SJCRH30 (cell line): ENCODE measurements at places on chromosomes 3 and 15.
A peak's percentile ranks its signal among the peaks of the same experiment; 100 is the strongest.

- DNase-seq, result peak; percentile 87
- H3K27me3 ChIP-seq, result no peaks in the 10 kb centered on the region
- peaks cover 50% of the 10 kb centered on the region for H3K4me1 ChIP-seq
- no peak overlapping the region for H3K4me3 ChIP-seq
- H3K36me3 ChIP-seq, result no peaks in the 10 kb centered on the region
These were observed 2.2 kb downstream of the BMF start for GRCh38 chr15:40106203-40107161.

DNA sequence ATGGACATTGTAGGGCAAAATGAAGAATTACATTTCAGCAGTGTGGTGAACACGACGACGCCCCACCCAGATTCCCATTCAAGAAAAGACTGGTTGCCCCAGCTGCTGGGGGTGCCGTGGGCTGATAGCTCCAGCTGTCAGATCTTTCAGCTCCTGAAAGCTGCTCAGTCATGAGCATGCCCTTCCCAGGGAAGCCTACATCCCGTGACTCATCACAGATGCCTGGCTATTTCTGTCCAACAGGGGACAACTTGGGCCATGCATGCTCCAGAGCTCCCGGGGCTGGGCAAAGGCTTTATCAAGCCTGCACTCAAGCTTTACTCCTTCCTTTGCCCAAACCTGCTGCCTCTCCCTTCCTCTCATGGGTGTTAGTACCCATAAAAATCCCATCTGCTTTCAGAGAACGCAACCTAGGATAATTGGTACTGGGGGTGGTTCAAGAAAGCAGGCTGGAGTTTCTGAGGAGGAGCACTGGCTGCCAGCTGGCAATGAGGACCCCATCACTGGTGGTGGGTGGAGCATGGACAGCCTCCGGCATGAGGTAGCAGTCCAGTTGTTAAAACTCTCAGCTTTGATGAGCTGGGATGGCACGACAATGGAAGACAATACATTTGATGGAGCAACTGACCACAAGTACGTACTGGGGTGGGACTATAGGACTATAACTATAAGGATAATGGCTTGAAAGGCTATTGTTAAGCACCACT lies 16.4 kb upstream of the ST8SIA2 start:
- H3K36me3 ChIP-seq, result no peaks in the 10 kb centered on the region
- H3K4me3 ChIP-seq, result no peak overlapping the region
- no peak overlapping the region for H3K27ac ChIP-seq
- peaks cover 5% of the 10 kb centered on the region; the same call in 1 of the 2 replicates for H3K4me1 ChIP-seq

GRCh38 chr3:8982509-8982908 lies 19.2 kb upstream of the RAD18 start:
- H3K4me3 ChIP-seq, result no peak overlapping the region
- H3K27ac ChIP-seq, result no peak overlapping the region
- no peaks in the 10 kb centered on the region for H3K36me3 ChIP-seq
- no peaks in the 10 kb centered on the region for H3K4me1 ChIP-seq

DNA sequence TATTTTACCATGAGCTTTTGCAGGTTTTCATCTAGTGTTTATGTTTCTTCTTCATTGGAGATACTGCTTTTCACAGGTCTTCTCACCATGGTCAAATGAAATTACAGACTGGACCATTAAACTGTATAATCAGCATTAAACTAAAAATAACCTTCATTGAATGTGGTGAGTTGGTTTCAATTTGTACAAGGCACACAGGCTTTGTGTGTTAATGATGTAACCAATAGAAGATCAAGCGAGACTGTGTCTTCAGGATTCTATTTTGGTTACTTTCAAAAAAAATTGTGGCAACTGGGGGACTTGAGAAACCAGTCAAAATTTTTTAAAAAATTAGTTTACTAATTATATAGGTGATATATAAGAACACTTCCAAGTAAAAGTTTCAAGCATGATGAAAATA lies 54.3 kb upstream of the GCSAM start:
- no peaks in the 10 kb centered on the region for H3K27me3 ChIP-seq
- no peaks in the 10 kb centered on the region for H3K4me1 ChIP-seq
- no peak for DNase-seq
- no peaks in the 10 kb centered on the region for H3K36me3 ChIP-seq

GRCh38 chr3:195549931-195550519 lies 6.9 kb upstream of the PPP1R2 start:
- H3K4me3 ChIP-seq, result no peak overlapping the region
- no peaks in the 10 kb centered on the region for H3K27me3 ChIP-seq
- H3K27ac ChIP-seq, result no peak overlapping the region
- 0 out of 2 replicates have a peak, but pooled peaks cover 5% of the 10 kb centered on the region for H3K4me1 ChIP-seq
- no peak for DNase-seq

DNA sequence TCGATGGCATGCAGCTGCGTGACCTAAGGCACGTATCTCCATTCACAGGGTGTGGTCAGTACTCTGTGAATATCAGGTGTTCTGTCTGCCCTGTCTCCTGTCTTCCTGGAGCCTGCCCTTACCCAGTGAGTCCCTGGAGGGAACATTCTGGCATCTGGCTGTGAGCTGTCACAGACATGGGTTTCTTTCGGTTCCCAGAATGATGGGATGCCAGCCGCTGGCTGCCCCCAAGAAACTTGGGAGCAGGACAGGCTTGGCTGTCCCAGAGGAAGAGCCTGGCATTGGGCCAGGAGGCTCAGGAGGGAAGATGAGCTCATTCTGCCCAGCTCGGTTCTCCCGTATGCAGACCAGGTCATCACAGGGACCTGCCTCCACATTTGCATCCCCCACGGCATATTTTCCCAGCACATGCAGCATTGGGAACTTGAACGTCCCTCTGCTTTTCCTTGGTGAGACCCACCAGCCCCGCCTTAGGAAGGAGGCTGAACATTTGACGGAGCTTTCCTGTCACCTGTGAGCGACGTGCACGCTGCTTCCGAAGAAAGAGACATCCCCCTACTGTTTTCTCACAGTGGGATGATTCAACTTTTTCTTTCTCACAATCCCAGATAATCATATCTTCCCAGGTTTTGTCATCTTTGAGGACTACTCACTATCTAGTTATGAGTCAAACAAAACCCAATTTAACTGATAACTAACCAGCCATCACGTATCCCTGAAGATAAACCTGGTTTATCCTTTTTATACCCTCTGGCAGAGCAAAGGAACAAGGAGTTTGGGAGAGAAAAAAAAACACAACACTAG lies 22.0 kb upstream of the PGPEP1L start:
- peaks cover 14% of the 10 kb centered on the region; the same call in 1 of the 2 replicates for H3K27me3 ChIP-seq
- DNase-seq, result peak; percentile 37
- no peaks in the 10 kb centered on the region for H3K36me3 ChIP-seq

DNA sequence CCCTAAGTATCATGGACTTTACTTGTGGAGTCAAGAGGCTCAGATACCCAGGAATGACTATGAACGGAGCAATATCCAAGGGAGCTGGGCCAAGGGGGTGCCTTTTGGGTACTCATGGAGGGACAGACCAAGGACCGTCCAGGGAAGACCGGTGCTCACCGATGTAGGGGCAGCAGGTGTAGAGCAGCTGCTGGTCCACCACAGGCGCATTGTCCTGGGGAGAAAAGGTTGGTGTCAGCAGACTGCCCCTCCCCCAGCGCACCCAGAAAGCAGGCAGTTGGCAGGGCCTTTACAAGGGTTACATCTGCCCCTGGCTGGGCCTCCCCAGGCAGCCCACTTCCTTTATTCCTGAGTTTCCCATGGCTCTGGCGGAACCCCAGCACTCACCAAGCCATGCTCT lies 7.5 kb downstream of the CDAN1 start:
- H3K27ac ChIP-seq, result no peak overlapping the region
- H3K36me3 ChIP-seq, result peaks cover 76% of the 10 kb centered on the region
- peaks cover 6% of the 10 kb centered on the region; the same call in 1 of the 2 replicates for H3K4me1 ChIP-seq

DNA sequence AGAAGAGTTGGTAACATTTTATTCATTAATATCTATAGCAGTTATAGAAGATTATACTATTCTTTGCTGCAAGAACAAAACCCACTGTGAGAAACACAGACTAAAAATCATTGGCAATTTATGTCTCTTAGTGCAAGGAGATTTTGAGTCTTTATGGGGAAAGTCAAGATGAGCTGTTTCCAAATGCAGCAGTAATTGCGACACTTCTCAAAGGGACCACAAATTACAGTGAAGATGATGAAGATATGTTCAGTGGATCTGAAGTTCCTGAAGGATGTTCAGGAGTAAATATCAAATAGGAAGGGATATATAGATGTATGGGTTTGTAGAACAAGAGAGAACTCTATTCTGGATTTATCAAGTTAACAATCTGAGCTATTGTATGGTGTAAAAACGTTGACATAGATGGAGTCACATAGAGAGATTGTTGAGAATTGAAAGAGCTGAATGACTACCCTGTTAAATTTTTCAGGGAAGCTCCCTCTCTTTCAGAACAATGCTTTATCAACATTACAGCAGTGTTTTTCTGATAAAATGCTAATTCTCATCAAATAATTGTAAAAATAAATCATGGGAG lies 71.8 kb downstream of the DTWD1 start:
- H3K27me3 ChIP-seq, result no peaks in the 10 kb centered on the region
- no peak overlapping the region for H3K27ac ChIP-seq
- no peaks in the 10 kb centered on the region for H3K4me1 ChIP-seq
- no peak for DNase-seq
- H3K36me3 ChIP-seq, result no peaks in the 10 kb centered on the region
- H3K4me3 ChIP-seq, result no peak overlapping the region

GRCh38 chr3:180280555-180280954 lies 243.8 kb upstream of the PEX5L start:
- no peaks in the 10 kb centered on the region for H3K27me3 ChIP-seq
- DNase-seq, result no peak
- H3K4me1 ChIP-seq, result no peaks in the 10 kb centered on the region
- no peak overlapping the region for H3K27ac ChIP-seq
- H3K36me3 ChIP-seq, result no peaks in the 10 kb centered on the region

- DNase-seq, result no peak
- no peaks in the 10 kb centered on the region for H3K27me3 ChIP-seq
- H3K27ac ChIP-seq, result no peak overlapping the region
- H3K36me3 ChIP-seq, result no peaks in the 10 kb centered on the region
These were observed 310.2 kb upstream of the SUCLG2 start for GRCh38 chr3:67964596-67964995.

DNA sequence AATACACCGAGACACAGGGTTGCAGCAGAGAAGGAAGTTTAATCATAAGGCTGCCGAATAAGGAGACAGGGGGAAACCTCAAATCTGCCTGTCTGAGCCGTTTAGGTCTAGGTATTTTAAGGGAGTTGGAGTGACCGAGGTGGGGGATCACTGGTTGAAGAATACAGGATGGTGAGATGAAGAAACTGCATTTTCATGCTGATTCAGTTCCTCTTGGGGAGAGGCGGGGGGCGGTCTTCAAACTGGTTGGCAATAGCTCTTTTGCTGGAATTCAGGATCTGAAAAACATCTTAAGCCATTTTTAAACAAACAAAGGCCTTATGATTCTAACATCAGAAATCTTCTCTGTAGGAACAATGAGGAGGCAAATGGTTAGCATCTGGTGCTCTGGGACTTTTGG lies 699.5 kb upstream of the CFAP20DC start:
- H3K36me3 ChIP-seq, result no peaks in the 10 kb centered on the region
- no peaks in the 10 kb centered on the region for H3K4me1 ChIP-seq
- H3K27ac ChIP-seq, result no peak overlapping the region
- no peak overlapping the region for H3K4me3 ChIP-seq
- no peak for DNase-seq
- H3K27me3 ChIP-seq, result no peaks in the 10 kb centered on the region

DNA sequence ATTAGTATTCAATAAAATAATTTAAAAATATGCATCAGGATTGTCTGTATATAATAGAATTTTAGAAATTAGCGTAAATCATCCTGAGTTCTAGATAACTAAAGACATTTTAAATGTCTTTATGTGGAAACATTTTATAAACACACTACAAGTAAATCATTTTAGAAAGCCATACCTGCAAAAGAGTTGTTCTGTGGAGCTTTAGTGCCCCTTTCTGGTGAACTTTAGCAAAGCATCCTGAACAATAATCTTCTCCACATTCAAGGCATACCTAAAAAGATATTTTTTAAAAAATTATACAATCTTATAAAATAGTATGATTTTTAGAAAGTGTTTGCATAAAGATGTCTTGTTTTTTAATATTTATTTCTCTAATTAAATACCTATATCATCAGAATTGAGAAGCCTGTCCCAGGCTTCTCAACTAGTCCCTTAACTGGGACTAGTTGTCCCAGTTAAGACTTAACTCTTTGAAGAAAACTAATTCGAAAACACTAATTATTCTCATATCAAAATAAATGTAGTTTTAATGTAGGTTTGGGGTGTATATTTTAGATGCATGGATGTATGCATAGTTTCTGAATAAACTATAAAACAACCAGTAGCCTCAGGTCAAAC lies 29.7 kb downstream of the ZBBX start:
- no peak overlapping the region for H3K4me3 ChIP-seq
- no peaks in the 10 kb centered on the region for H3K4me1 ChIP-seq
- H3K36me3 ChIP-seq, result no peaks in the 10 kb centered on the region
- DNase-seq, result no peak

DNA sequence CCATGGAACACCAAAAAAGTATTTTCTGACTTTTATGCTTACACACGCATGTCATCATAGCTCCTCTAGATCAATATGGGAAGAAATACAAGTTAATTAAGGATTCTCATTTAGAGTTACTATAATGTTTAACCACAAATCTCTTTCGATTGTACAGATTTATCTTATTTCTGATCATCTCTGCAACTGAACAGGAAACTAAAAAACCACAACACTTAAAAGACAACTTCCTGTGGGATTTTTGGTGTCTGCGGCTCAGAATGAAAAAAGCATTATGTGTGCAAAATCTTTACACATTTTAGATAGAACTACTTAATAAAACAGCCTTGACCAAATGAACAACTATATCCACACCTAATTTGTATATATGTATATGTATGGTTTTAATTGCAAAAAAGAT lies 3.0 kb upstream of the TJP1 start:
- no peak overlapping the region for H3K27ac ChIP-seq
- no peak overlapping the region for H3K4me3 ChIP-seq
- peak; percentile 19 for DNase-seq
- H3K27me3 ChIP-seq, result no peaks in the 10 kb centered on the region
- no peaks in the 10 kb centered on the region for H3K36me3 ChIP-seq
- H3K4me1 ChIP-seq, result peaks cover 10% of the 10 kb centered on the region

DNA sequence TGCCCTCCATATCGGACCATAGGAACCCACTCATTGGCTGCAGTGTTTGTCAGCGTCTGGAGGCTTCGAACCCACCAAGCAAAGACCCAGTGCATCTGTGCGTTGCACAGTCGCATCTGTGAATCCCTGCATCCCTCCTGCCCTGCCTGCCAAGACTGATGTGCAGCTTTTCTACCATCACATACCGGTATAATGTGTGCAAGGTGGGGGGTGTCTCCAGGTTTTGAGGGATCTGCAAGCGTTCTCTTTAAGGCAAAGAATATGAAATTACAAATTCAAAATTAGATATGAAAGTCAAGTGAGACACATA lies 288 bp upstream of the NME9 start:
- peak overlapping the region; percentile 58 for H3K4me3 ChIP-seq
- DNase-seq, result no peak
- peaks cover 18% of the 10 kb centered on the region for H3K4me1 ChIP-seq
- no peak overlapping the region for H3K27ac ChIP-seq
- H3K27me3 ChIP-seq, result no peaks in the 10 kb centered on the region

- no peak for DNase-seq
- no peaks in the 10 kb centered on the region for H3K36me3 ChIP-seq
- no peaks in the 10 kb centered on the region for H3K27me3 ChIP-seq
- H3K4me1 ChIP-seq, result no peaks in the 10 kb centered on the region
These were observed 914.9 kb upstream of the EPHA6 start for GRCh38 chr3:95899494-95899893.

- no peaks in the 10 kb centered on the region for H3K27me3 ChIP-seq
- H3K36me3 ChIP-seq, result peaks cover 14% of the 10 kb centered on the region
- H3K4me3 ChIP-seq, result no peak overlapping the region
- H3K27ac ChIP-seq, result no peak overlapping the region
These were observed 15.5 kb downstream of the GREM1 start for GRCh38 chr15:32733281-32733680.

GRCh38 chr3:72352176-72352575 lies 496.1 kb downstream of the SHQ1 start:
- no peak overlapping the region for H3K4me3 ChIP-seq
- H3K4me1 ChIP-seq, result no peaks in the 10 kb centered on the region
- no peak overlapping the region for H3K27ac ChIP-seq
- no peak for DNase-seq
- H3K27me3 ChIP-seq, result no peaks in the 10 kb centered on the region
- no peaks in the 10 kb centered on the region for H3K36me3 ChIP-seq
